ENCODE measurements at places on chromosomes 1 and 21.

- H3K36me3 ChIP-seq, result no peaks in the 10 kb centered on the region
- no peaks in the 10 kb centered on the region for H3K4me1 ChIP-seq
- no peak for DNase-seq
These were observed 26.5 kb downstream of the LRRN2 start for GRCh38 chr1:204659056-204659455.

DNA sequence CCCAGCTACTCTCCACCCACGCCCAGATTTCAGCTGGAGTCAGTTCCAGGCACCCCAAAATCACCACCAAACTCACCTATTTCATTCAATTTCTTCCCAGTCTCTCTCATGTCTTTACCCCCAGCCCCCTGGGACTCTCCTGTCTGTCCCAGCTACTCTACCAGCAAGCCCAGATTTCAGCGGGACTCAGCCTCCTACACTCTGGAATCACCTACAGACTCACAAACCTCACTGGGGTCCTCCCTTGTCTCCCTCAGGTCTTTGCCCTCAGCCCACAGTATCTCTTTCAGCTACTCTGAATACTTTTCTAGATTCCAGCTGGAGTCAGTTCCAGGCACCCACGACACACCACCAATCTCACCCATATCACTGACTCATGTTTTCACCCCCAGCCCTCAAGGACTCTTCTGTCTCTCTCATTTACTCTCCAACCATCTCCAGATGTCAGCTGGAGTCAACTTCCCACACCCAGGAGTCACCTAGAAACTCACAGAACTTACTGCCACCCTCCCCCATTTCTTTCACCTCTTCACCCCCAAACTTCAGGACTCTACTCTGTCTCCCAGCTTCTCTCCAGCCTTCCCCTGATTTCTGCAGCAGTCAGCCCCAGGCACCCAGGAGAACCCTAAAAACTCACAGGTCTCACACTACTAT, 1529.3 kb upstream of the TPTE start:
- H3K27me3 ChIP-seq, result peaks cover 23% of the 10 kb centered on the region
- H3K4me1 ChIP-seq, result no peaks in the 10 kb centered on the region
- H3K36me3 ChIP-seq, result no peaks in the 10 kb centered on the region

GRCh38 chr1:168823988-168824387, 95.0 kb upstream of the DPT start:
- no peaks in the 10 kb centered on the region for H3K4me1 ChIP-seq
- no peak for DNase-seq
- no peaks in the 10 kb centered on the region for H3K27me3 ChIP-seq
- H3K27ac ChIP-seq, result no peak overlapping the region
- no peaks in the 10 kb centered on the region for H3K36me3 ChIP-seq

- H3K4me3 ChIP-seq, result no peak overlapping the region
- no peaks in the 10 kb centered on the region for H3K36me3 ChIP-seq
- peaks cover 24% of the 10 kb centered on the region for H3K4me1 ChIP-seq
- no peaks in the 10 kb centered on the region for H3K27me3 ChIP-seq
- no peak for DNase-seq
- no peak overlapping the region for H3K27ac ChIP-seq
These were observed 107.5 kb upstream of the JUN start for GRCh38 chr1:58891347-58891746.

DNA sequence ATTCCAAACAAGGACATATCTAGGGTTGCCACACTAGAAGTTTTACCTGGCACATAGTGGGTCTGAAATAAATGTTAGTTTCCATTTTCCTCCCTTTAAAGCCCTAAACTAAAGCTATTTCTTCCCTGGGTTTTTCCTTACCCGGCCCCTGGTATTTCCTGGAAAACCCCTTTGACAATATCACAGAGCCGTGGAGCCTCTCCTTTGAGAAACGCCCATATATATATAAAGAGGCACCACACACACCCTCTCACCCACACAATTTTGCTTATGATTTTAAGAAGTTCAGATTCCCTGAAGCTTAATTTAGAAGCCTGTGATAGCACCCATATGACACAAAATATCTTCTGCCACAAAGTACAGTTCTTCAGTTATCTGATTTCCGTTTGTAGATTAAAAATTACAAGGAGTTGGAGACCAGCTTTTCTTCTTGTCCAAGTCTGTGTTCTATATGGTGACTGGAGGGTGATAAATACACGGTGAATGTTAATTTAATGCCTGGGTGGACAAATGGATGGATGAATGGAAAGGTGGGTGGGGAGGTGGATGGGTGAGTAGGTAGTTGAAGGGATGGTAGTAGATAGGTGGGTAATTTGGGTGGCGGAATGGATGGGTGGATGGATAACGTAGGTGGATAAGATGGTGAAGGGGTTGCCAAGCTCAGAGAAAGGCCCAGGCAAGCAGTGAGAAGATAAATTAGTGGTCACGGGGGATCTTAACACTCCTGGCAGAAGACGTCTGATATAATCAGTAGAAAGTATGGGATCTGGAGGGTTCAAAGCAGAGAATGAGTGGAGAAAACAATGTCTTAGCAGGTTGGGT, 154.4 kb upstream of the FGGY start:
- no peak overlapping the region for H3K4me3 ChIP-seq
- no peak for DNase-seq
- H3K27me3 ChIP-seq, result no peaks in the 10 kb centered on the region
- no peaks in the 10 kb centered on the region for H3K36me3 ChIP-seq

Data from tibial artery (tissue), 4 donors.